ENCODE measurements at places on chromosomes 5 and 9.
A peak's percentile ranks its signal among the peaks of the same experiment; 100 is the strongest.

GRCh38 chr9:72952914-72953313, at the start of gene ALDH1A1:
TSS of gene ALDH1A1 (minus strand) at chr9:72953053. CDS start at chr9:72953000, 53 bp downstream.
- no peak for DNase-seq

- DNase-seq, result no peak
Observed at GRCh38 chr5:3993856-3994473, 398.3 kb downstream of the IRX1 start.

DNA sequence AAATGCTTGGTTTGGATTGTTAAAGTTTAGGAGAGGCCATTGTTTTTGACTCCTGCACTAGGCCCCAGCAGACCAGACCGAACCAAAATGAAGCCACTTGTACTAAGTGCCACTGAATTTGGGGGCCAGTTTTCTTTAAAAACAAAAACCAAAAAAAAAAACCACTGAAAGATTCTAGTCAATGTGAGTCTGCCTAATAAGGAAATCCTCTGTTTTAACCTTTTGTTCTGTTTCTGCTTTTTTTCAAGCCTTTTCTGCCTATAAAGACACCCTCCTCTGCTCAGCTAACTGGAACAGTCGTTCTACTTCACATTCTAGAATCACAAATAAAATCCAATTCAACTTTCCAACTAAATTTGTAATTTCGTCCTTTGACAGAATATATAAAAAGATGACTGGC, 64.9 kb downstream of the SERINC5 start:
- DNase-seq, result peak; percentile 53

GRCh38 chr9:35951736-35952135, 6.2 kb downstream of the OR2S2 start:
- DNase-seq, result no peak

DNA sequence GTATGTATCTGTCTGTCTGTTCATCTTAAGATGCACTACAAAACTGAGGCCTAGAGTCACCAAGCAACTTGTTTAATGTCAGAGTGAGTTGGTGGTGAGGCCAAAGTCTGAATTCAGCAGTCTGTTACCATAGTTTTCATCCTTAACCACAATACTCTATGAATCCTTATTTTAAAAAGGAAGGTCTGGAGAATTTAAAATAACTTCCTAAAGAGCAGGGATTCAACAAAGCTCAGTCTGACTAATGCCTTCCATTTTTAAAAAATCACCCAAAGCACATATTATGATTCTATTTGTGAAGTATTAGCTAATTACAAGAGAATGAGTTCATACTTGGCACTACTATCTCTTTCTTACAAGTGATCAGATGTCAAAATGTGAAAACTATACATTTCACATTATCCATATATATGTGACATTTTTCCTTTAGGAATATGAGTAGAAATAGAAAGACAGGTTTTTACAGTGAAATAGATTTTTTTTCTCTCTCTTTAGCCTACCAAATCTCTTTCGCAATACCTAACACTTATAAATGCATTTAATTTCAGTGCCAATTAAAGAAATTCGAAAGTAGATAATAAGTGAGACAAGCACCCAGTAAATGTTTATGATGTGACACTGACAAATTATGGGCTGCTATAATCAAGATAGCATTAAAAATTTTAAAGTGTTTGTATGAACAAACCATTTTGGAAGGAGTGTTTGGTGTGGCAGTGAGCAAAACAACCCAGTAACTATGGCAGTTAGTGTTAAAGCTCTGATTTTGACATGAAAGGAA, 102.3 kb upstream of the CDKN2B start:
- no peak for DNase-seq

GRCh38 chr5:67393211-67393610, 196.6 kb upstream of the CD180 start:
- no peak for DNase-seq

DNA sequence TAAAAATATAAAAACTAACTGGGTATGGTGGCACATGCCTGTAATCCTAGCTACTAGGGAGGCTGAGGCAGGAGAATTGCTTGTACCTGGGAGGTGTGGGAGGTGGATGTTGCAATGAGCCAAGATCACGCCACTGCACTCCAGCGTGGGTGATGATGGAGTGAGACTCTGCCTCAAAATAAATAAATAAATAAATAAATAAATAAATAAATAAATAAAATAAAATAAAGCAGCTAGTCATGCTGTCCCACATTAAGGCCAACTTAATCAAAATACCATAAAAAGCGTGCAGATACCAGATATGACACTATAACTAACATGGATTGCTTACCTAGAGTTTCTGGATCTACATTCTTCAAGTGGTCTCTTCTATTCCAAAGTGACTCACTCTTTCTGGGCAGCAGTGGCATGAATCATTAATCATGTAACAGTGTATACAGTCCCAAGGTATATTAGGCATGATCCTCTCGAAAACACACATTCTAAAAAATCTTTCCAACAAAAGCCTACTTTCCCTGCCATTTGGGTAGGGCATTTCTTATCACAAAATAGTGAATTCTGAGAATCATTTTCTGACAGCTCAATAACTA, 187.1 kb downstream of the ELAVL2 start:
- DNase-seq, result no peak

DNA sequence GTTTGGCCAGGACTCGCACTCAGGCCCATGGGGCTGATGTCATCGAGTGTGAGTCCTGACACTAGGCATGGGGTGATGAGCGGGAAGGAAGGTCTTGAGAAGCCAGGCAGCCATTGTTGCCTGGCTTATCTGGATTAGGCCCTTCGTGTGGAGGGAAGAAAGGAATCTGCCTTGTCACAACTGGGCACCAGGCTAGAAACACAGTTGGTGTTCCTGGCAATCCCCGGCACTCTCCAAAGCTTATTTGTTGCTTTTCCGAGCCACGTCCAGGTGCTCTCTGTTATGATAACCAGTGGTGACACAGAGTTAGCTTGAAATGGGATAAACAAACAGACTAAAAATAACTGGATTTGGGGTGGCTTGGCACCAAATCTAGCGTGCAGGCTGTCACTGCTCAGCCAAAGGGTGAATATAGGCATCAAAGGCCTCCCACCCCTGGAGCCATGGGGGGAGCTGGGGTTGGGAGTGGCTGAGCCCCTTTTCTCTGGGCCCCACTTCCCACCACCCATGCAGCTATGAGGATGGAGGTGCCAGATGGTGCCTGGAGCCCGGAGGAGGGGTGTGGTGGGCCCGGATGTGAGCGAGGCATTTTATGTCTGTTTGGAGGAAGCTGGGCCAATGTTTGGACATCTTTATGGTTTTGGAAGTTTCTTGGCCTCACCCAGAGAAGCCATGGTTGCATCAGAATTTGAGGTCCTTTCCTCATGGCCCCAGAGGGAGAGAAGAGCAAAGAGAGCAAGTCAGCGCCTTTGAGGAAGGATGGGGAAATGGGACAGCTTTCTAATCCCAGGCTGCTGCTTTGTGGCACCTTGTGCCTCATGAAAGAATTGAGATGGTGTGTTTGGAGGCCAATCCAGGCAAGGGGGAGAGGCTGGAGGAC, 98.0 kb upstream of the PITX1 start:
- peak; percentile 37 for DNase-seq

DNA sequence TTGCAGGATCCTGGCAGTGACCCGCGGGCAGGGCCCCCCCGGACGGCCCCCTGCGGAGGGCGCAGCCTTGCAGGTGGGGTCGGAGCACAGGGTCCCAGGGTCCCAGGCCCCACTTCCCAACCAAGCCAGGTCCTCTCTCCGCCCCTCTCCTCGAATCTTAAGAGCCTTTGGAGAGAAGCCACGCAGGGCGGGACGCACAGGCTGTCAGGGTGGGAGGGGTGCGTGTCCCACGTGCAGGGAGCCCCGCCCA, 18.4 kb upstream of the EGFL7 start:
- no peak for DNase-seq

- no peak for DNase-seq
Observed at GRCh38 chr9:7984203-7984602, 184.6 kb upstream of the DMAC1 start.

DNA sequence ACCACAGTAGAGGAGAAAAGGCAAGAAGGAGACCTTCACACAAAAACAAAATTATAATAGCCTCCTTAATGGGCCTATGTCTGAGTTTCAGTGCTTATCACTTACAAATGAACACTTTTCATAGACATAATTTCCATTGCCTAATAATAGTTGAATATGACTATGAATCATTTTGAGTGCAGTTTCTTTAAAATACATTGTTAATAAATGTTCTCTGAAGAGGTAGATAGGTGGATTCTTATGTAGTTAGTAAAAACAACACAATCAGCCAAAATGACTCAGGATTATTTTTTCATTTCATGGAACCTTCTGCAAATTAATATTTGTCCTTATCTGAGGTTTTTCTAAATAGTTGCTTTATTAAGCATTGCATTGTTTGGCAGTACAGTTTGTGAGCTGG, 45.6 kb downstream of the DAPK1 start:
- no peak for DNase-seq

- DNase-seq, result no peak
Observed at GRCh38 chr5:661891-662750, 31.0 kb downstream of the TPPP start.

GRCh38 chr5:149823375-149823774, 93.3 kb downstream of the PPARGC1B start:
- no peak for DNase-seq

- no peak for DNase-seq
Observed at GRCh38 chr5:107670087-107670931, 428 bp downstream of the EFNA5 start.

DNA sequence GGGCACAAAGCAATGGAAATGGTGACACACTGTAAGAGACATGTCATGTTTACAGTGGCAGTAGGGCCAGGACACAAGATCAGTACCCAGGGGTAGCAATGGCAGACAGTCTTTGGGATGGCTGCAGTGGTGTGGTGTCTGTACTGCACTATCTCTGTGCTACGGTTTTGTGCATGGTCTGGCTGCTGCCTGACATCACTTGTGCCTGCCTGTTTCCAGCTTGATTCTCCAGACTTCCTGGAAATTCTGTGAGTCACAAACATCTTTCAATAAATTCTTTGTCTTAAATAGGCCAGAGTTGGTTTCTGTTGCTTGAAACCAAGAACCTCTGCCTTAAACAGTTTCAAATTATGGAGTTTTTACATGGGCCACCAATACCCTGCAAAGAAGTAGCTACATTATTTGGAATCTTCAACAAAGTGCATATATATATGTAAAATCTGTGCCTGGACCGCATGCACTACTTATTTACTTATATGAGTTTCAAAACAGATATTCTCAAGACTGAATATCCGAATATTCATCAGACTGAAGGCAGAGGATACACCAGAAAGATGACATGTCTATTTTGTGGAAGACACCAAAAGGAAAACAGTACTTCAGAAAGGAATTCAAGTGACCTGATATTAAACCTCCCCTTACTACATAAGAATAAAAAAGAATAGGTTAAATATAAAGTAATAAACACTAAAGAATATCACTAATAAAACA, 188.1 kb downstream of the RFX3 start:
- peak; percentile 2 for DNase-seq

DNA sequence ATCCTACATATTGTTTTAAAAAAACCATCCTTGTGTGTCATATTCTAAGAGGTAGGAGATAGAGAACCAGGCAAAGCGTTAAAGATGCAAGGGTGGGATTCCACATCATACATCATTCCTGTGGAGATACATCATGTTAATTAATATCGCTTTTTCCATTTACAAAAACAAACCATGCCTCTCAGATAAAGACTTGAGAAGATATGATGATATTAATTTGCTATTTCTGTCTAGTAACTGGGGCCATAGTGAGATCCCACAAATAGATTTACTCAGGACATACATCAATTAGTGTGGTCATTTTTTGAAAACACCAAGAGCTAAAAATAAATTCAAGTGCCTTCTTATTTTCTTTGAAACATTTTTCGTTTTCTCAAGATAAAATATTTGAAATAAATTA, 165.4 kb upstream of the TARS1 start:
- DNase-seq, result no peak

GRCh38 chr9:90552317-90552716, 90.3 kb downstream of the DIRAS2 start:
- DNase-seq, result peak; percentile 26

DNA sequence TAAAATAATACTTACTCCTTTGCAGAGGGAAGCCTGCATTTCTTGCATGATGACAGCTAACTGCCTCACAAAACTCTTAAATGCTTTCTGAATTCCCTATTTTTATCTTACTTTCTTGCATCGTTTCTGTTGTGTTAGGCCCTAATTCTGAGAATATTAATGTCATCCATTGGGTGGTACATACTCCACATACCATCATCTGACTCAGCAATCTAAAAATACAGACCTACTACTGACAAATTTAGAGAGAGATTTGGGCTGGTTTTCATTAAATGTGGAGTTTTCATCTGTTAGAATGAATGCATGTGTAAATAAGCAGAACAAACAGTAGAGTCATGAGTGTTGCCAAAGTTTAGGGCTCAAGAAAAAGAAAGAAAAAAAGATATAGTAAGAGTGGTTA, 26.5 kb upstream of the KCNN2 start:
- no peak for DNase-seq

DNA sequence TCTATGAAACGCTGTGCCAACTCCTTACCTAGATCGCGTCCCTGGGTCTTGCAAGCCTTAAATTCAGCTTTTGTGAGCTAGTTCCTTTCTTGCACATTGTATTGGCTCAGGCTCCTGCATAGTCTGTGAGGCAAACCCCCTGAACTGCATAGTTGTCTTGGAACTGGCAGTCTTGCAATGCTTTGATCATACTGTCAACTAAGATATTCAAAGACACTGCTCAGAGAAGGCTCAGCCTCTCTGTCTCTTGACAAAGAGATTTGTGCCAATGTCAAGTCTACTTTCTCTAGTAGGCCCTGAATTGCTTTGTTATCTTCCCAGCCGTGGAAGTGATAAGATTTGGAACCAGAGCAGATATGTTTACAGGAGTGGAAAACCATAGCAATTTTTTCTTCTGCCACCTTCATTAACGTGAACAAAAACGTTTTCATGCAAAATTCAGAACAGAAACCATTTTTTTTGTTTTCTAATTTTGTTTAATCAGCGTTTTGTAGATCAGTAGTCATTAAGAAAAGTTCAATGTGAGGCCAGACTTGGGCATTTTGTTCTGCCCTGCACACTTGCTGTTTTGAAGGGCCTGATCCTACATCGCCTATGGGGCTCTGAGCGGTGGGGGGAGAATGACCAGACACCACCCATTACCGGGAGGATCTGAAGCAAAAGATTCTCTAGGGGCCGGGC, 27.6 kb upstream of the ENTREP1 start:
- no peak for DNase-seq

- peak; percentile 67 for DNase-seq
Observed at GRCh38 chr5:54021431-54022164, 288.8 kb downstream of the ARL15 start.

- peak; percentile 74 for DNase-seq
Observed at GRCh38 chr9:82495884-82496777, 507.6 kb downstream of the SPATA31D1 start.

GRCh38 chr5:154058055-154059038, 19.6 kb downstream of the MFAP3 start:
- DNase-seq, result peak; percentile 51
